Astrocyte (in vitro differentiated cells and primary cell): ENCODE measurements at places on chromosomes 6 and 20. TPM values are rescaled to one million over a fixed set of nuclear protein-coding genes. Genes with fewer than 3 reads are reported as not detected.

The SALL4 gene
- total RNA-seq, result 15.0 and 21.7 TPM in 2 replicates

The SLC26A8 gene
- total RNA-seq, result not detected in 2 replicates

The MAPK13 gene
- 4.5 and 5.8 TPM in 2 replicates for total RNA-seq

The SNAP91 gene
- 0.24 and 0.27 TPM in 2 replicates for total RNA-seq

The MACROD2 gene
- 2.4 and 2.8 TPM in 2 replicates for total RNA-seq

The SNAI1 gene
- total RNA-seq, result 9.1 and 9.5 TPM in 2 replicates

DNA sequence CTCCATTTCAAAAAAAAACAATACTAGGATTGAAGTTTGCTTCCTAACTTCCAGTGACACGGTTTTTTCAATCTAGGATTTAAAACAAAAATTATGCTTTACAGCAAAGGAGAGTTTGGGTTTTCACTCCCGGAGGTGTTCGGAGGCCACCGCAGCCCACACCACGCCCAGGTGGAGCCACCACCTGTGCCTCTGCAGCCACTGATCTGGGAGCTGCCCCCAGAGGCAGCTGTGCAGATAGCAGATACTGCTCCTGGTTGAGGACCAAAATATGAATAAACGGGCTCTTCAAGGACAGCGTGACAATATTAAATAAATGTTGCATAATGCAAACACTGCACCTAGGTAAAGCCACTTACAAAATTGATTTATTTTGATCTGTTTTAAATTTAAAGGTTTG is 30.2 kb downstream of the DLL1 start:
- H3K4me1 ChIP-seq, result no peaks in the 10 kb centered on the region
- no peak overlapping the region for H3K27ac ChIP-seq
- no peaks in the 10 kb centered on the region for H3K36me3 ChIP-seq
- DNase-seq, result no peak
- H3K27me3 ChIP-seq, result no peaks in the 10 kb centered on the region
- no peak overlapping the region for H3K4me3 ChIP-seq

DNA sequence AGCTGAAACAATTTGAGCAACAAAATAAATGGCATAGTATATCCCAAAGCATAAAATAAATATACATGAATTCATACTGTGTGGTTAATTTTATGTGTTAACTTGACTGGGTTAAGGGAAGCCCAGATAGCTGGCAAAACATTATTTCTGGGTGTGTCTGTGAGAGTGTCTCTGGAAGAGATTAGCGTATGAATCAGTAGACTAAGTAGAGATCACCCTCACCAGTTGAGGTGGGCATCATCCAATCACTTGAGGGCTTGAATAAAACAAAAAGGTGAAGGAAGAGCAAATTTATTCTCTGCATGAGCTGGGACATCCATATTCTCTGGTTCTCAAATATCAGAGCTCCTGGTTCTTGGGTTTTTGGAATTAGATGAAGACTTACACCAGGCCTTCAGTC is 17.9 kb downstream of the SLC22A16 start:
- H3K36me3 ChIP-seq, result no peaks in the 10 kb centered on the region
- peaks cover 3% of the 10 kb centered on the region for H3K27me3 ChIP-seq
- no peak overlapping the region for H3K4me3 ChIP-seq

GRCh38 chr20:41307021-41307420 is 10.5 kb downstream of the ZHX3 start:
- DNase-seq, result no peak
- no peak overlapping the region for H3K4me3 ChIP-seq
- peaks cover under 1% of the 10 kb centered on the region for H3K36me3 ChIP-seq
- H3K4me1 ChIP-seq, result peaks cover 28% of the 10 kb centered on the region
- H3K27ac ChIP-seq, result no peak overlapping the region

DNA sequence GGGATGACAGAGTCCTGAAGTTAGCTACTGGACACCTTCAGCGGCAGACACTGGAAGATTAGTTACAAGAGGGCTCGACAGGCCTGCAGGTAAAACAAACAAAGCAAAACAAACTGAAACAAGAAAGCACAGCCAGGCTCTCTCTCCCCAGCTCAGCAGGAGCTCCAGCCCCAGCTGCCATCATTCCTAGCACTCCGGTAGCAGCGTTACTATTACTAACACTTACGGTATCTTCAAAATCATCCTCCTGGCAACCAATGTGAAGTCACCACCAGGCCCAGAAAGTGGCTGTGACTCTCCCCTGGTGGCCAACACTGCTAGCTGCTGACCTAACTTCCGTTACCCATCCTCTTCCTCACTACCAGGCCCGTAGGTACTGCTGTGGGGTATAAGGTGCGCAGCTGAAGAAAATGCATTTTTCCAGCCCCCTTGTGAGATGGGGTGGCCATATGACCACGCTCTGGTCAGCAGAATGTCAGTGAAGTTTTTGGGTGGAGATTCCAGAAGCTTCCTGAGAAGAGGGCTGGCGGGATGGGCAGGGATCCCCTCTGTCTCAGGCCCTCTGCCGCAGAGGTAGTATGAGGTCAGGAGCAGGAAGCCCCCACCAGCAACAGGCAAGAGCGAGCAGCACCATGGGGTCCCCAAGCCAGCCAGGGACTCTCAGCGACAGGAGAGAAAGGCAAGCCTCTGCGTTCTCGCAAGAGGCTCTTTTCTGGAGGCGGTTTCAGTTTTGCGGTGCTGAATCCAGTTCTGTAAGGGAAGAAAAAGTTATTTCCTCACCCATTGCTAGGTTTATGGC is 37.4 kb upstream of the TBXT start:
- H3K4me1 ChIP-seq, result no peaks in the 10 kb centered on the region
- H3K36me3 ChIP-seq, result no peaks in the 10 kb centered on the region
- H3K27me3 ChIP-seq, result no peaks in the 10 kb centered on the region

DNA sequence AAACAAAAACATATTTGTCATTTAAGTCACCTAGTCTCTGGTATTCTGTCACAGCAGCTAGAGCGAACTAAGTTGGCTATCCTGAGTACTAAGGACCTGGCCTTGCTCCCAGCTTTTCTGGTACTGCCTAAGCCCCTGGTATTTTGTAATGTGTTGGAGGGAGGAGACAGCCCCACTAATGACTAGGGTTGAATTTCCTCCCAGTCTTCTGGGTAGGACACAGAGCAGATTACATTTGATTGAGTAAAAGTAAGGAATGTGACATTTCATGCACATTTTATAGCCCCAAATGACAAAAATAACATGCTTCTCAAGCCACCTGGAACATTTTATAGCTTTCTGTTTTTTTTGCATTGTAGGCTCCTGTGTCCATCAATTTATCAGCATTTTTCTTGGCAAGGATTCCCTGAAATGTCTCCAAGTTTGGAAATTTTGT is 47.9 kb upstream of the DDR1 start:
- peaks cover 5% of the 10 kb centered on the region for H3K4me1 ChIP-seq
- DNase-seq, result peak; percentile 71
- no peak overlapping the region for H3K4me3 ChIP-seq
- no peaks in the 10 kb centered on the region for H3K36me3 ChIP-seq
- peaks cover 2% of the 10 kb centered on the region for H3K27me3 ChIP-seq

DNA sequence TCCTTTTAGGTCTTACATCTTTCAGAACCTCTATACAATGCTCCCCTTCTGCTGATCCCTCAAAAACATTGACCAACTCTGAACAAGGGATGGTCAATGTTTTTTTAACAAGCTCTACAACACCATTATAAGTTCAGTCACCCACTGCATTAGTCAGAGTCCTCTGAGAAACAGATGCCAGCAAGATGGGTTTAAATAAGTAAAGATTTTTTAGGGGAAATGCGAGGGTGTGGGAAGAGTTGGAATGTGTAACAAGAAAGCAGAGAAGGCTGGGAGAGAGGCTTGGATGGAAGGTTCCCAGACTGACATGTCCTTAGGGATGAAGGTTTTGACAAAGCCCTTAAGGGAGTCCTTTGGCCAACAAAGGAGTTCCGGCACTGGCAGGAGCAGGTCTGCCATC is 478.3 kb downstream of the FRK start:
- no peaks in the 10 kb centered on the region for H3K27me3 ChIP-seq
- no peak for DNase-seq
- H3K4me1 ChIP-seq, result no peaks in the 10 kb centered on the region
